ENCODE measurements at places on chromosomes 7 and 10.

DNA sequence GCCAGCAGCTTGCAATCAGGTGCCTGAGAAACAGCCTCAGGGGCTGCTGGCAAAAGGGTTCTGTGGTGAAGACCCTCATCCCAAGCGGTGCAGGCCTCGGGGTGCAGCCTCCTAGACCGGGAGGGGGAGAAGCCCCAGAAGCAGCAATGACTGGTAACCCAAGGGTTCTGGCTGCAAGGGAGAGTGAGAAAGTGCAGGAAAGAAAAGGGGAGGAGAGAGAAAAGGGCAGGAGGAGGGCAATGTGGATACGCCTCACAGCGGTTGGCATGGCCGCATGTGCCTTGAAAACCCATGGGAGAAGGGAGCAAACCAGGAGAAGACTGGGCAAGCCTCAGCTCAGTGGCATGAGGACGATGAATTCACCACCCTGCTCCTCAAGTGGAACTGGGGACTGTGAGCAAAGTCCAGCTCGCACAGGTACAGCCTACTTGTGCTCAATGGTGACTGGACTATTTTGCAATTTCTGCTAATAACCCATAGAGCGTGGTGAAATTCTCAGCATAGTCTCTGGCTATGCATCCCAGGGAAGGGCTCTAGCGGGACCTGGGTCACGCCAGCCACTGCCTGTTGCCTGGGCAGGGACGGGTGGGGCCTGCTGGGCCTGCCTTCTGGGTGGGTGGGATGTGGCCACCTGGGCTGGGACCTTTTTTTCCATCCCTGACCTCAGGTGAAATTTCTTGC, 6.2 kb downstream of the CLRN3 start:
- no peak for DNase-seq

- no peak for DNase-seq
Measured at GRCh38 chr10:88226071-88226659, 357.0 kb downstream of the RNLS start.

DNA sequence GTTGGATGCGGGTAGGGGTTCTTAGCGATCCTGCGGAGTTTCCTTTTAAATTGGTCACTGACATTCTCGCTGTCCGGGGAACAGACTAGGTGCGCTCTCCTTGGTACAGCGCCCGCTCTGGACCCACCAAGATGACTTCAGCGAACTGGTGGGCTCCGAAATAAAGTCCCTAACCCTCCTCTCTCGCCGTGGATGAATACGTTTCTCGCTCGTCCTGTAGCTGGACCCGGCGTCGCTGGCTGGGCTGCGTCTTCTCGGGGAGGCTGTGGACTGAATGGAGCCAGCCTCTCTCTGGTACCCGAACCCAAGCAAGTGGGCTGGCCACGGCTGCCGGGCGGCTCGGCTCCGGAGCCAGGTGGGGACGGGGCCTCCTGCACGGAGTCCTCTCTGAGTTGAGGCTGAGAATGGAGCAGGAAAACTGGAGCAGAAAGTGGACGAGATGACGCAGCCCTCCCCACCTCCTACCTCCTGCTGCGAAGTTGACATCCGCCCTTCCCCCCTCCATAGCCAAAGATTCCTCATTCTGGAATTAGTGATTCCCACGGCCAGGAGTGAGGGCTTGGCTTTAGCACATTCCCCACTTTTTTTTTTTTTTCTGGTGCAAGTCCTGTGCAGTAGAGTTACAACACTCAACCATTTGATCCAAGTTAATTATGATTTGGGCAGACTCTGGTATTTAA, 1.5 kb downstream of the UNC5B start:
- DNase-seq: no peak

DNA sequence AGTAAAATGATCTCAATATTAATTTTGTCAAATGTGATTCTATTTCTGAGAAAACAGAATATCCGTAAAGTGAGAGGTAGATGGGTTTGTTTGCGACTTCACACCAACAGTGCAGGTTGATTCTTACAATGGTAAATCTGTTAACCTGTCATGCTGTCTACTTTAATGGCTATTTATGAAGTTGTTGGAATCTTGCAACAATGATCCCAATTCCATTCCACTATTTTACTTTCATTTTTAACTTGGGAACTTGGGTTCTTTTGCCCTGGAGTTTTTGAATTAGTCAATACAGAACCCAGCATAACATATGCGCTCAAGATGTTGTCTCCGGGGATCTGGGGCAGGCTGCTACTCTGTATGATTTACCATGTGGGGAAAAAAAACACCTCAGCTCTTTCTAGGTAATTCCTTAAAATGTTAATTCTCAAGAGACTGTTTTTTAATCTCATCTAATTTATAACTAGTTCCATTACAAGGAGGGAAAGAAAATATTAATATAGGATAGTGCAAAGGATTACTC, 1.2 kb downstream of the LGI1 start:
- no peak for DNase-seq

DNA sequence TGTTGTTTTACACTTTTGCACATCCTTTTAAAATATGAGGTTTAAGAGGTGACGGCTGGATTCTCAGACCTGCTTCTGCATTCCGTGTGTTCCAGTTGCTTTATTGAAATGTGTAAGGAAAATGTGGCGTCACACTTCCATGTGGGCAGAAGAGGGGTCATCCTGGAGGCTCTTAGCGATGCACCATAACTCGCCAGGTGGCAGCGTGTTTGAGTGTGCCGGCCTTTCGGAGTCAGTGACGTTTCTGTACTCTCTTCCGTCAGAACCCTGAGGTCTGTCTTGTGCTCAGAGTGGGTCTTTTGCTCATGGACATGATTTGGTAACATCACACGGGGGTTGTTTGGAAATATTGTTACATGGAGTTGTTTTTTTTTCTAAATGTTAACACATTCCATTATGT, 9.1 kb downstream of the PPP2R2D start:
- DNase-seq: no peak

- no peak for DNase-seq
Measured at GRCh38 chr7:50724526-50725520, 57.9 kb downstream of the GRB10 start.
